ENCODE measurements at places on chromosomes 1 and 21.
A peak's percentile ranks its signal among the peaks of the same experiment; 100 is the strongest.

DNA sequence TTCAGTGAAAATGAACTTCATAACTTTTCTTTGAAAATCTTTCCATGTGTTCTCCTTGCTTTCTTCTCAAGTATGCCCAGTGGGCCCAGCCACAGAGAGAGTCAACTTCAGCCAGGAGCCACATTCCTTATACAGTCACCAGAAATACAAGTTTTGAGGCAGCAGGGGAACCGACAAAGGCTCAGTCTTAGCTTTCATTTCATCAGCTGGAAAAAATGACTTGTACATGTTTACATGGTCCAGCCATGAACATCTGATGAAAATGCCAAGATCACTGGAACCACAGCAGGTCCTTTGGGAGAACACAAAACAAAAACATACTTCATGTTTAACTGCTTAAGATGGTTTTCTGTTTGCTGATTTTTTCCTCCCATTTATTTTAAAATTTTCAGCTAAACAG, 72.5 kb downstream of the SYDE2 start:
- DNase-seq: no peak

- no peak for DNase-seq
Observed at GRCh38 chr1:197181982-197182381, 35.5 kb upstream of the ASPM start.

- no peak for DNase-seq
Observed at GRCh38 chr1:9278585-9279153, 14.0 kb upstream of the SPSB1 start.

DNA sequence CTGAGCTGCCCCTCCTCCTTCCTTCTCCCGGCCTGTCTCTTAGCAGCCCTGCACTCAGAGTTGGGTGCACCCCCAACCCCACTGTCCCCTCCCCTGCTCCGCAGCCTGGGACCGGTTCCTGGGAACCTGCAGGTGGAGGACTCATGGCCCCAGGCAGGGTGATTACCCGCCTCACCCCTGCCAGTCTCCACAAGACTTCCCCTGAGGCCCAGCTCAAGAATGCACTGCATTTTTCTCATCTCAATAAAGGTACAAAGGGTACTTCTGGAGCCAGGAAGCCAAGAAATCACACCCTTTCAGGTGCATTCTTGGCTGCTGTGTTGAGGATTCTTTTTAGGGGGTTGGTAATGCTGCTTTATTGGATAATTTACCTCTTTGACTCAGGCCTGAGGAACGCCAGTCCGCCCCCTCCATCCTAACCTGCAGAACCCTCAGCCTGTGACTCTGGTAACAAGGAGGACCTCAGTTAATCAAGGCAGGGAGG, 126.3 kb upstream of the TMPRSS2 start:
- DNase-seq: no peak

- peak; percentile 84 for DNase-seq
Observed at GRCh38 chr1:43529206-43529731, 1.4 kb upstream of the PTPRF start.

DNA sequence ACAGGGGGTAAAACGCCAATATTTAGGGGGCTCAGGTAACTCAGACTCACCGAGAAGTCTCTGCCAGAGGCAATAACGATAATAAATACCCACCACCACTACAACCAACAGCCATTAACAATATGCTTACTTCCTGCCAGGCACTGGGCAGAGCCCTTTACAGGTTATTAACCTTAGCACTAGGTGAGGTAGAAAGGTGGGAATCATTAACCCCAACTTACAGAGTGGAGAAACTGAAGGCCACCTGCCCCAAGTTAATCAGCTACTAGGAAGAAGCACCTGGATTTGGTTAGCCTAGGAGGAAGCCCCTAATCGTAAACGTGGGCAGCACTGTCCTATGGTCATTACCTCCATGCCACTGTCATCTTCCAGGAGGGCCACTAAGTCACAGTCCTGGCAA, 110.0 kb downstream of the UBR4 start:
- DNase-seq: no peak

DNA sequence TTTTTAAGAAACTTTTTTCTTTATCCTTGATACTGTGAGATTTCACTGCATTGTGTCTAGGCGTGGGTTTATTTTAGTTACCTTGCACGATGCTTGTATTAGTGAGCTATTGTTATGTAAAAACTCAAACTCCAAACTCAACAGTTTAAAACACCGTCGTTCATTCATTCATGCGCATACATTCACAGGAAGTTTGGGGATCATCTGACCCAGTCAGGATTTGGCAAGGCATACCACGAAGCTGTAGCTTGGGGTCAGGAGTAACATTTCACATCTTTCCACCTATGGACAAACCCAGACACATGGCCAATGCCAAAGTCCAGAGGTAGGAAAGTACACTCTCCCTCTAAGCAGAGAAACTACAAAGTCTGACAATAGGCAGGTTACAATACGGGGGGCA, 324.6 kb upstream of the CHRM3 start:
- no peak for DNase-seq

- DNase-seq: no peak
Observed at GRCh38 chr1:59266927-59267293, 30.0 kb upstream of the FGGY start.

GRCh38 chr1:66367369-66367768, 166.6 kb upstream of the SGIP1 start:
- DNase-seq: no peak

DNA sequence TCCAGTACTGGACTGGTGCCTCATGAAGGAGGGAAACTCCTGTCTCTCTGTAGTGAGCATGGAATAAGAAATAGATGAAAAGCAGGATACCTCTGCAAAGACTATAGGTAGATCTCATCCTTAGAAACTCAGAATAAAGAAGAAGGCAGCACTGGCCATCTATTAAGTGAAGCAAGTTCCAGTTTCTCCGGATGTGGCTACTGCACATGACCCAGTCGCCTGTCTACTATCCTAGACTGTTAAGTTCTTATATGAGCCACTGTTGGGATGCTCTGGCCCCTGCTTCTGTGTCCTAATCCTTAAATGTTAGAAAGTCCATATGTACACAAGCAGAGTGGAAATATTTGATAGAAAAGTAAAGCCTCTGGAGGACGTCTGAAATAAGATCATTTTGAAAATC, 2.2 kb downstream of the FASLG start:
- no peak for DNase-seq

- no peak for DNase-seq
Observed at GRCh38 chr1:247295274-247295684, 36.4 kb downstream of the ZNF496 start.

- DNase-seq: peak; percentile 4
Observed at GRCh38 chr21:34243562-34243961, 120.2 kb upstream of the KCNE2 start.

DNA sequence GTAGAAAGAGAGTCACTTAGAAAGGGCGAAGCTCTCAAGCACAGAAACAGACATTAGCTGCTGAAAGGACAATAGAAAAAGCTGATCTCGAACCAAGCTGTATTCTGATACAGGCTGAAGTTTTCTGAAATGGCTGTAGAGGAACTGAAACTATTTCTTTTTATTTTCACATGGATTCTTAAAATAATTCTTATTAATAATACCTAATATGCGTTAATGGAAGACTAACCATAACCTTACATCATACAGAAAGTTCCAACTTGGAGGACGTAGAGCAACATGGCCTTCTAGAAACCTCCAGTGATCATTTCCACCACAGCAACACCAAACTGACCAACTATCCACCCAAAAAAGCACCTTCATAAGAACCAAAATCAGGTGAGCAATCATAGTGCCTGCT, 52.8 kb upstream of the ACADM start:
- DNase-seq: no peak

- DNase-seq: no peak
Observed at GRCh38 chr1:203190949-203191348, 4.4 kb upstream of the CHI3L1 start.

DNA sequence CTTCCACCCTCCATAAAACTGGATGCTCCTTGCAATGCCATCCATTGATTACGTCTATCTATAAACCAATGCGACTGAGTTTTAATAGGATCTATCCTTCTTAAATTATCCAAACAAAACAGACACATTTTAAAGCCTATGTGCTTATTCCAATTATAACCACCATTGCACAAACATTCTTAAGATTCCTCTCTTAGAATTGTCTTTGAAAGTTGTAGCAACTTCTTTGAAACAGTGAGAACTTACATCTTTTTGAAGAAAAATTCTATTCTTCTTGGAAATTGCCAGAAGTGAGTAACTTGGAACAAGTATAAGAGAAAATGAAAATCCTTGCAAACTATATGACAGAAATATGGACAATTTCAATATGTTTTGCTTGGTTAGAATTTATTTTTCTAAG, at the start of gene KRTAP26-1:
KRTAP26-1 (minus strand) TSS at position 101 of the 400 bp plus-strand sequence. CDS start 280 bp downstream, outside the sequence.
- DNase-seq: no peak

DNA sequence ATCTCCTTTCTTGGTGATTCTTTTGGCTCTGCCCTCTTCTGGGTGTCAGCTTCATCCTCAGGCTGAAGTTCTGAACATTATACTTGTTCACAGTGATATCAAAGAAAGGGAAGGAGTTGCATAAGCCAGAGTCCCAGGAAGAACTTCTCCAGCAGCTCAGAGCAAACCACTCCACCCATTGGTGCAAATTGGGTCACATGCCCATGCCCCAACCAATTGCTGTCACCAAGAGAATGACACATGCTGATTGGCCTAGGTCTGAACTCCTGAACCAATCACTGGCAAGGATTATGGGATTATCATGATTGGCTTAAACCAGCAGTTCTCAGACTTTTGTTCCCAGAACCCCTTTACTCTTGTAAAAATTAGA, 256.5 kb upstream of the TMEM51 start:
- no peak for DNase-seq

- no peak for DNase-seq
Observed at GRCh38 chr1:60825593-60825992, 256.8 kb upstream of the NFIA start.

DNA sequence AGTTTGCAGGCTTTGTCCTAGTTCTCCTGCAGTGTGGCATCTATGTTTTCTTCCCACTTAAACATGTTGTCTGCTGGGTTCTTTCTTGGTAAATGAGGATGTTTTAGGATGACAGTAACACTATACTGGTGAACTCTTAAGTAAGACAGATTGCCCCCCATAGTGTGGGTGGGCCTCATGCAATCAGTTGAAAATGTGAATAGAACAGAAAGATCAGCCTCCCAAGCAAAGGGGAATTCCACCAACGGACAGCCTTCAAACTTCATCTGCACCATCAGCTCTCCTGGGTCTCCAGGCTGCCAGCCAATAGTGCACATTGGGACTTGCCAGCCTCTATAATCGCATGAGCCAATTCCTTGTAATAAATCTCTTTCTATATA, 10.7 kb upstream of the TARBP1 start:
- DNase-seq: no peak

GRCh38 chr1:181135437-181135731, 46.9 kb downstream of the IER5 start:
- no peak for DNase-seq
